ENCODE measurements at places on chromosomes 5 and 9. TPM values are rescaled to one million over a fixed set of nuclear protein-coding genes. Genes with fewer than 3 reads are reported as not detected.

IL13 gene
- not detected for total RNA-seq

CFAP77 gene
- total RNA-seq: not detected

PCDHGA11 gene
- 6.4 TPM for total RNA-seq

TAF1L gene
- not detected for total RNA-seq

TOR4A gene
- total RNA-seq: 13.5 TPM

NRG2 gene
- 0.28 TPM for total RNA-seq

ZNF474 gene
- total RNA-seq: 0.18 TPM

CCNJL gene
- total RNA-seq: 0.18 TPM

FGF10 gene
- 3.8 TPM for total RNA-seq

SPINK1 gene
- not detected for total RNA-seq

FAM221B gene
- not detected for total RNA-seq

OLFML2A gene
- 6.5 TPM for total RNA-seq

ADAMTSL2 gene
- 2.3 TPM for total RNA-seq

EIF4EBP3 gene
- total RNA-seq: 1.7 TPM

Data from smooth muscle cell of bladder (primary cell).